Activated naive CD8-positive, alpha-beta T cell treated with anti-CD3 and anti-CD28 coated beads, Interleukin-2, amount 50 U/mL, for 24 hours (primary cell): ENCODE measurements at places on chromosomes 11 and 22.
A peak's percentile ranks its signal among the peaks of the same experiment; 100 is the strongest.

DNA sequence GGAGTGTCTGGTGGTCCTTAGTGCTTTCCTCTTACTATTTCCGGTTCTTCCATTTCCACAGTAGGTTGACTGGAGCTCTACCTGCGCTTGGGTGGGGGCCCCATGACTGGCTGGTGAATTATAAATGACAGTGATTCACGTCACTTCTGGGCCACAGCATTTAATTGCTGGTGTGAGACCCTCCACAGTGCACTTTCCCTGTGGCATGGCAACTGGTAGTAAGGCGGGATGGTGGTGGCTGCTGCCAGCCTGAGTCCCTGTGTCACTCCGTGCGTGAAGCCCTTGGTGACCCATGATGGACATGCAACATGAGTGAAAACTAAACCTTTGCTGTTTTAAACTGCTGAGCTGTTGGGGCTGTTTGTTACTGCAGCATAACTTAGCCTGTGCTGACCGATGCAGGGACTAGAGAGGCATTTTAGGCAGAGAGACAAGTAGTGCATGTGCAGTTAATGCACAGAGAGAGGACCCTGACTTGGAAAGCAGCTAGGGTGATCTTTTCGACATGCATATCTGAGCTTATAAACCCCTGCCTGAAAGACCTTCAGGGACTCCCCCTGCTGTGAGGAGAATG is 3.1 kb downstream of the PRDM11 start:
- DNase-seq, result no peak

GRCh38 chr11:109798521-109798920 is 294.7 kb upstream of the ZC3H12C start:
- DNase-seq, result no peak

GRCh38 chr11:128552783-128553661 is 34.3 kb downstream of the ETS1 start:
- peak; percentile 29 for DNase-seq

DNA sequence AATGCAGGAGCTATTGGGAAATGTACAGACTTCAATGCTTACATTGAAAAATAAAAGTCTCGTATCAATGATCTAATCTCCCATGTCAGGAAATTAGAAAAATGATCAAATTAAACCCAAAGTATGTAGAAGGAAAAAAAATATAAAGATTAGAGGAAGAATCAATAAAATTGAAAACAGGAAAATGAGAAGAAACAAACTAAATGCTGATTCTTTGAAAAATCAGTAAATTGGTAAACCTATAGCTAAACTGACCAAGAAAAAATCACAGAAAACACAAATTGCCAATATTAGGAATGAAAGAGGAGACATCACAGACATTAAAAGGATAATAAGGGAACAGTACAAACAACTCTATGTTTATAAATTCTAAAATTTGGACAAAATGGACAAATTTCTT is 11.8 kb downstream of the OR2AT4 start:
- DNase-seq, result no peak

GRCh38 chr11:68051191-68052136 is 12.6 kb downstream of the TCIRG1 start:
- DNase-seq, result no peak
